ENCODE measurements at places on chromosomes 1 and 21.

GRCh38 chr1:178267646-178268094 is 173.8 kb downstream of the RASAL2 start:
- no peak for DNase-seq

DNA sequence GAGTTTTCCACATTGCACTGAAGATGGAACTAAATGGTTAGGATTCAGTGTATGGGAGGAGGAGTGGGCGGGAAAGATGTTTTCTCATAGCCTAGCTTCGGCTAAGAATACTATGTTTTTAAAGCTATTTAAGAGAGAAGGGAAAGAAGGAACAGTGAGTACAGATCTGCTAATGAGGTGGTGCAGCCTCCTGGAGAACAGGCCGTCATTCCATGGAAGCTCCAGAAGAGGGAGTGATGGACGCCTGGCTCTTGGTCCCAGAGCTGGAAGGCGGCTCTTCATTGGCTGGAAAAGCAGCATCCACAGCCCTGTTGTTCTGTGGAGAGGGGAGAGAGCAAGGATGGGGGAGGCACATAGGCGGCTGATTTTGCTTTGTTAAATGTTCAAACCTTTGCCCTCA is 6.9 kb downstream of the CAMK1G start:
- DNase-seq: no peak

- peak; percentile 17 for DNase-seq
Measured at GRCh38 chr1:180927348-180927747, 14.7 kb downstream of the KIAA1614 start.

- DNase-seq: no peak
Measured at GRCh38 chr1:153697191-153698019, 18.9 kb downstream of the NPR1 start.

DNA sequence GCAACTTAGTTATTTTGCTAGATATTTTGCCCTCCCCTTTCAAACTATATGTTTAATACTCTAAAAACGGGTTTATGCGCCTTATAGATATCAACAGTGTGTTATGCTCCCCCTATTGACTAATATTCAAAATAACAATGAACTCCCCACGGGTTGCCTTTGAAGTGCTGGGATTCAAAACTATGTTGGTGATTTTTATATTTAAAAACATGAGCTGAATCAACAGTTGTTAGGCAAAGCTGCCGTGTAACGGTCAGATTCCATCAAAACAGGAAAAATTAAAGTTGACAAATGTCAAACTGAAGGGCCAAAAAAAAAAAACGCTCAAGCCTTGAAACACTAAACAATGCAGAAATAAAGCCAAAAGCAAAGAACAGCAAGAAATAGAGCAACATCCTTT is 2.5 kb downstream of the TGFBR3 start:
- no peak for DNase-seq

DNA sequence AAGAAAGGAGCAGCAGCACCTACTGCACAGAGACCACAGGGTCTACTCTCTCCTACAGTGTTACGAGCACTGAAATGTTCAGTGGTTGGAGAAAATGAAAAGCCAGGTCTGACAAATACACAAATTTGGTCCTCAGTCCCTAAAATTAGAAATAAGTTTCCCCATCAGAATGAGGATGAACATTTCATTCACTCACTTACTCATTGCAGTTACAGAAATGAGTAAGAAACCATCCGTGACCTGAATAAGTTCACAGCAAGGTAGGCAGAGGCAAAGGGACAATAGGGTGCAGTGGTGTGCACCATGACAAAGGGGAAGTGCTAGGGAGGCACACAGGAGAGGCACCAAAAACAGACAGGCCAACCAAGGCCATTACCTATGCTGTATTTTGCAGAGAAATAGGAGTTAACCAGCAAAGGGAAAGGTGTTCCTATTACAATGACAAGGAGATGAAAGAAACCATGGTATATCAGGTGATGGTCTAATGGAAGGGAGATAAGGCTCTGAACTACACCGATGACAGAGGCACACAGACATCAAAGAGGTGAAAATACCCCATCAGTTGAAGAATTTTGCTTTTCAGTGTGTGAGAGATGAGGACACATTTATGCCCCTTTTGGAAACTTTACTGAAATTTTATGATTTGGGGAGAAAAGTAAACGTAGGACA is 29.4 kb downstream of the VAV3 start:
- DNase-seq: no peak

DNA sequence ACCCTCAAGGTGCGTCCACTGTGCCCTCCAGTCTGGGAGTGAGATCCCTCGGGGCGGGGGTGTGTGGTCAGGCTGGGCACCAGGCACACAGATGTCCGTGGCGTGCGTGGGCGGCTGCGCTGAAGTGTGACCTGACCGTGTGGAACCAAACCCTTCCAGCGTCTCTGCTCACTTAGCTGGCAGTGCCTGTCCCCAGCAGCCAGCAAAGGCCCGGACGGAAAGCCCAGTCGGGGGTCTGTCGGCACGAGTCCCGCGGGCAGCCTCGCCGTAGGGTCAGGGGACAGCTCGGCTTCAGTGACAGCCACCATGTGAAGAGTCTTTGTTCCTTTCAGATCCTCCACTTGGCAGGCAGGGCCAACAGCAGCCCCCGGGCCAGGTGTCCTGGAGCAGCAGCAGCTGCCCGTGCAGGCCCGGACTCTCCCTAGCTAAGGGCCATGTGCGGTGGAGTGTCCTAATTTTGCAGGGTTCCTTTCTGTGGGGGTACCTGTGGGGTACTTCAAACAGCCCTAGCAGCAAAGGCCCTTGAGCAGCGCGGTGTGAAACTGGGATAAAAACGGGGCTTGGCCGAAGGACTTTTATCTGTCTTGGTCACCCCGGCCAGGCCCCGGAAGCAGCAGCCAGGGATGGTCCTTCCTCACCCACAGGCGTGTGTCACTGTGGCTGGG is 11.6 kb downstream of the TTLL10 start:
- DNase-seq: peak; percentile 21

- DNase-seq: no peak
Measured at GRCh38 chr1:149936992-149937705, 470 bp upstream of the MTMR11 start.

Data from amygdala (tissue), 56 donors.